ENCODE measurements at places on chromosomes 1 and 21.

- no peak for DNase-seq
Observed at GRCh38 chr21:44299085-44299457, 782 bp upstream of the PFKL start.

- peak; percentile 86 for DNase-seq
Observed at GRCh38 chr1:167056529-167057231, 33.5 kb downstream of the GPA33 start.

- no peak for DNase-seq
Observed at GRCh38 chr1:89673251-89673650, 40.3 kb downstream of the LRRC8C start.

GRCh38 chr1:186511761-186512637 lies 51.1 kb upstream of the PDC start:
- DNase-seq: no peak

- no peak for DNase-seq
Observed at GRCh38 chr1:185759061-185759460, 24.9 kb downstream of the HMCN1 start.

DNA sequence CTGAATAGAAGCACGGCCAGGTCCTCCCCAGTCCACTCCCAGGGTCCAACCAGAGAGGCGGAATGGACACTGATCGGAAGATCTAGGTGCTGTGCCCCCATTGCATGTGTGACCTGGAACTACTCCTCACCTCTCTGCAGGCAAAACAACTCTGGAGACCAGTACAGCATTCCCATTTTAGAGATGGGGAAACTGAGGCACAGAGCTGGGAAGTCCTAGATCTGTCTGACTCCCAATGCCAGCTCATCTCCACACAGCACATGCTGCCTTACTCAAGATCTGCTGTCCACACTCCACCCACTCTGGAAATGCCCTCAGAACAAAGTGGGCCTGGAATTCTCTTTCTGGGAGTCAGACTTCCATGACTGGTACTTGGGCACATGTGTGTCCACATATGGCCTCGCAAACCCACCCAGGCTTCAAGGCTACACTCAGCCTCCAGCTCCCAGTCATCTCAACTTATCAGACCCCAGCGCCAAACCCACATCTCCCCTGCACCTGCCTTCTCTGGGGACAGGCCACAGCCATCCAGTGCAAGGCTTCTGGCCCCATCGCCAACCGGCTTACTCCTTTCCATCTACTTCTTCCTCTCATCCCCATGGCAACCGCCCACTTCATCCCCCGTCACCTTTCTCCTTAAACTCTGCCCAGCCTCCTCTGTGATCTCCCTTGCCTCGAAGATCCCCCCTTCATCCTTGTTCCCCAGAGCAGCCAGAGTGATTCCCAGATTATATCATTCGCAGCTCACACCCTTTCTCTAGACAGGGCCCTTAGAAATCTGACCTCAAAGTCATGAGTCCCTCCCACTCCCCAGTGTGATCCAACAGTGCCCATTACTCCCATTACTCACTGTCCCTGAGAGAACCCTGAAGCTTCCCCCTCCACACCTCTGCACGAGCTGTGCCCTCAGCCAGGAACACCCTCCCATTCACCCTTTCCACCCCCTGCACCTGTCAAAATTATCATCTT lies 2.7 kb downstream of the COL8A2 start:
- no peak for DNase-seq

- DNase-seq: no peak
Observed at GRCh38 chr1:235049217-235049616, 79.4 kb downstream of the TOMM20 start.

GRCh38 chr1:100581096-100581705 lies 43.3 kb downstream of the GPR88 start:
- DNase-seq: no peak

DNA sequence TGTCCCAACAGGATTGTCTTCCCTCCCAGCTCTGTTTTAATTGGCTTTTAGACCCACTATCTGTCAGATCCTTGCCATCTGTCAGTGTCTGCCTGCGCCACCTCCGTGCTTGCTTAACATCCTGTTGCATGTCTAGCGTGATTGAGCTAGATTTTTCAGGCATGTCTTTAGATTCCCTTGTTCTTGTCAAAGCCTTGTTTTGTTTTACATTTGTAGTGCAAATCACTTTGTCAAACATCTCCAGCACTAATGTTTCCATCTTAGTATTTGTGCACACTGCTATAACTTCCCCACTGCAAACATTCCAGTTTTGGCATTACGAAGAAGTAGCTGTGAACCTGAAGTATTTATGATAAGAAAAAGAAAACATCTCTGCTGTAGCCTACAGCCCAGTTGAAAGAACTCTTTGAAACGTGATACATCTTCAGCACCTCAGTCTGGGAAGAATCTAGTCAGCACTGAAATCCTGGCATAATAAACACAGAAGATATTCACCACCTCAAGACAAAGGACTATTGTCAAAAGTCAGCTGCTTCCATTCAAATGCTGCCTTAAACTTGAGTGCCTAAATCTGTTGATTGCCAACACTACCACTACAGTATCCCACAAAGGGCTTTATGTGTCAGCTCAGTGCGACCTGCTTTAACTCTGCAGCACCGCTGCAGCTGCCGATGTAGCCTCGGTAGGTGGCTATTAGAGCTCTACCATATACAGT lies 105.0 kb downstream of the FNBP1L start:
- no peak for DNase-seq

- no peak for DNase-seq
Observed at GRCh38 chr1:210231846-210232510, 618 bp upstream of the SERTAD4 start.

- no peak for DNase-seq
Observed at GRCh38 chr1:228940926-228941325, 205.6 kb downstream of the RHOU start.

- DNase-seq: no peak
Observed at GRCh38 chr1:176857632-176858031, 306.9 kb downstream of the ASTN1 start.

GRCh38 chr1:101193733-101194169 lies 43.1 kb upstream of the S1PR1 start:
- no peak for DNase-seq

DNA sequence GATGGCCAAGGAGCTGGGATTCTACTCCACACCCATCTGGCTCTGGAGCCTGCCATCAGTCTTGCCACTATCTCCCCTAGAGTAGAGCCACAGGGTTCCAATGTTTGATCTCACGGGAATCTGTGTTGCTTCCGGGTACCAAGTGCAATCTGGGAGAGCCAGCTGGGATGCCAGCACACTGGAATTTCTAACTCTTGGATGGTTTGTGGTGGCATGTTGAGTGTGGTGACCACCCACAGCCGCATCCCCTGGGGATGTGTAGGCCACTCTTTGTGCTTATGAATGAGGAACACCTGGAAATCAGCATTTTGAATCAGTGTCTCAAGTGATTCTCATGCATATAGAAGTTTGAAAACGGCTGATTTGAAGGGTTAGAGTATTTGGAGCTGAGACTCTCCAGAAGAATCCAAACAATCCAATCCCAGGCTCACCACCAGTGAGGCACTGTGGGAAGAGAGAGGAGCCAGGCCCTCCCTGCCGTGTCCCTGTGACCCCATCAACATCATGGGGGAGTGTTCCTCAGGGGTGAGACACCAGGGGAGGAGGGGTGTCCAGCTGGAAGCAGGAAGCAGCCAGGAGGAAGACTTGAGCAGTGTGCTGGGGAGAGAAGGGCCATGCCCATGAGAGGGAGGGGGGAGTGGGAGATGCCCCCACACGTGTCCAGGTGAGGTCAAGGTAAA lies 13.4 kb downstream of the FBLIM1 start:
- DNase-seq: no peak

DNA sequence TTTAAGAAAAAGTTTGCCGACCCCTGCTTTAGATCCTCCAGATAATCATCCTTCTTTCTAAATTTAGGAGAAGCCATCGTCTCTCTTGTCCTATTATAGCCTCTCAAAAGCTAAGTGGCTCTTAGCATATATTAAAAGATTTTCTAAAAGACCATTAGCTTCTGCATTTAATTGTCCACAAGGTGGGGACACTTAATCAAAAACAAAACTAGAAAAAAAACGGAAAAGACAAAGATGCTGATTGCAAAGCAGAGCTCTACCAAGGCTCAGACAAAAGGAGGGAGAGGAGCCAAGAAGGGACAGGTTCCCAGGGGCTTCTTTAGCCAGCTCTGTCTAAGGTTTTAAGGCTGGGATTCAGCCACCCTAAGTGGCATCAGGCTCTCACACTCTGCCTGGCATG lies 128.3 kb upstream of the HMGB4 start:
- peak; percentile 33 for DNase-seq

- DNase-seq: no peak
Observed at GRCh38 chr1:154443274-154444013, 38.3 kb downstream of the IL6R start.

DNA sequence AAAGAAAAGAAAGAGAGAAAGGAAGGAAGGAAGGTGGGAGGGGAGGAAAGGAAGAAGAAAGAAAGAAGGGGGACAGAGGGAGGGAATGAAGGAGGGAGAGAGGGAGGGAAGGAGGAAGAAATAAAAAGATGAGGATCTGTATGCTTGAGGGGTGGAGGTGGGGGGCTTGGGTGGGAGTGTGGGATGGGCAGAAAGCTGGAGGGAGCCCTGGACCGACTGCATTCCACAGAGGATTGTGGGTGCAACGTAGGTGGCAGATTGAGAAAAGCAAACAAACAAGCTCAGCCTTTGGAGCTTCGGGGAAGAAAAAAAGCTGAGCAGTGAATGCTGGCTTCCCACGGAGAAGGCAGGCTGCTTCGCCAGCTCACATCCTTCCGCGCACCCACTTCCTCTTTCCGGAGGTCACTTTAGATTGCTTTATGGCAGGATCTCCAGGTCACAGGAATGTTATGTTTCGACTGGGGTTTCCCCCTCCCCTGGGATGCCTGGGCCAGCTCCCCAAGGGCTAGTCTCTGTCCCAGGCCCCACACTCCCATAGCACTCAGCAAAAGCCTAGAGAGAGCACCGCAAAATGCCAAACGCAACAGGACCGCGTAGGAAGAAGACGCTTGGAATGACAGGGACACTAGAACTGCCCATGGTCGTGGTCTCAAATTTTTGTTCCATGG lies 20.7 kb upstream of the LGALS8 start:
- DNase-seq: no peak

- DNase-seq: no peak
Observed at GRCh38 chr1:93980320-93981273, 71.4 kb upstream of the GCLM start.

GRCh38 chr1:30008372-30008997 lies 714.9 kb downstream of the MATN1 start:
- DNase-seq: peak; percentile 38

GRCh38 chr1:11434501-11434900 lies 44.5 kb upstream of the DISP3 start:
- no peak for DNase-seq

DNA sequence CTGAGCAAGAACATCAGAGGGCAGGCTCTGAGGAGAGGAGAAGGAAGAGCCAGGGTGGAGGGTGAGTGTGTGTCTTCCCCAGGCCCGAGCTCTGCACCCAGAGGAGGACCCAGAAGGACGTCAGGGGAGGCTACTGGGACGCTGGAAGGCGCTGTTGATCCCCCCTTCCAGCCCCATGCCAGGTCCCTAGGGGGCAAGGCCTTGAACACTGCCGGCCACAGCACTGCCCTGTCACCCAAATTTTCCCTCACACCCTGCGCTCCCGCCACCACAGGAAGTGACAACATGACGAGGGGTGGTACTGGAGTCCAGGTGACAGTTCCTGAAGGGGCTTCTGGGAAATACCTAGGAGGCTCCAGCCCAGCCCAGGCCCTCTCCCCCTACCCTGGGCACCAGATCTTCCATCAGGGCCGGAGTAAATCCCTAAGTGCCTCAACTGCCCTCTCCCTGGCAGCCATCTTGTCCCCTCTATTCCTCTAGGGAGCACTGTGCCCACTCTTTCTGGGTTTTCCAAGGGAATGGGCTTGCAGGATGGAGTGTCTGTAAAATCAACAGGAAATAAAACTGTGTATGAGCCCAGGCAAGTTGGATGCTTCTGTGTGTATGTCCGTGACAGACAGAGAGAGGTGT lies 17.1 kb downstream of the BCAN start:
- no peak for DNase-seq

GRCh38 chr1:48967318-48967717 lies 190.6 kb upstream of the BEND5 start:
- DNase-seq: no peak

- no peak for DNase-seq
Observed at GRCh38 chr1:244730153-244730933, 77.4 kb downstream of the DESI2 start.

DNA sequence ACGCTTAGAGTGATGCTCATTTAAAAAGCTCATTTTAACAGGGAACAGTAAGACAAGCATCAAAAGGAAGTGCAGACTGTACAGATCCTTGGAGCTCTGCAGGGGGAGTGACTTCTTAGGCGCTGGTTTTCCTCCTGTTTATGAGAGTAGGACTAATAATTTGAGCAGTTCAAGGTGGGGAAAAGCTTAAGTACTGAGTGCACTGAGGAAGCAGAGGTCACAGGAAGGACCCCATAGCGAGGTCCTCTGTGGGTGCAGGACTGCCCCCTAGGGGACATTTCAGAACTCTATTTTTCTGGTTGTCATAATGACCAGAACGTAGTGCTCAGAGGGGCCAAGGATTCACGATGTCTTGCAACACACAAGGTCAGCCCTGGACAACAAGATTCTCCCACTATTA lies 112.1 kb downstream of the HLCS start:
- DNase-seq: no peak

GRCh38 chr1:179490611-179491010 lies 85.1 kb downstream of the NPHS2 start:
- DNase-seq: no peak

- no peak for DNase-seq
Observed at GRCh38 chr1:97013941-97014340, 292.4 kb downstream of the PTBP2 start.

DNA sequence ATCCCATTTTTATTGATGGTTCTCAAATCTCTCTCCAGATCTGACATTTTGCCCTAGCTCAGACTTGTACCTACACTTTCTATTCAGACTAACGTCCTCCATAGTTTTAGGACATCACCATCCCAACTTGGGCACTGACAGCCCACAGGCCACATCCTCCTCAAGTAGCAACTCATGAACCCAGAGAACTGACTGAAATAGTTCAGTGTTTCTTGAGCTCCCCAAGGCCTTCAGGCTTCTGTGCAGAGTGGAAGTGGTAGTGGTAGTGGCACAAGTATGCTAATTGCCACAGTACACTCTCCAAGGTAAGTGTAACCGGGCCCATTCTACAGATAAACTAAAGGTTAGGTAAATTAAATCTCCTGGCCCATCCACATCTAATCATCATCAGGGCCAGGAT lies 112.6 kb downstream of the SLC45A1 start:
- no peak for DNase-seq

GRCh38 chr1:8481650-8482380 lies 163.9 kb downstream of the SLC45A1 start:
- no peak for DNase-seq
